ENCODE measurements at places on chromosomes 5 and 9.

- DNase-seq, result no peak
These were observed 38.2 kb upstream of the ZNF354A start for GRCh38 chr5:178768371-178769260.

GRCh38 chr5:166058660-166059059, 2232.8 kb upstream of the WWC1 start:
- no peak for DNase-seq

- DNase-seq, result no peak
These were observed 310.4 kb downstream of the ACTL7B start for GRCh38 chr9:108545436-108545835.

DNA sequence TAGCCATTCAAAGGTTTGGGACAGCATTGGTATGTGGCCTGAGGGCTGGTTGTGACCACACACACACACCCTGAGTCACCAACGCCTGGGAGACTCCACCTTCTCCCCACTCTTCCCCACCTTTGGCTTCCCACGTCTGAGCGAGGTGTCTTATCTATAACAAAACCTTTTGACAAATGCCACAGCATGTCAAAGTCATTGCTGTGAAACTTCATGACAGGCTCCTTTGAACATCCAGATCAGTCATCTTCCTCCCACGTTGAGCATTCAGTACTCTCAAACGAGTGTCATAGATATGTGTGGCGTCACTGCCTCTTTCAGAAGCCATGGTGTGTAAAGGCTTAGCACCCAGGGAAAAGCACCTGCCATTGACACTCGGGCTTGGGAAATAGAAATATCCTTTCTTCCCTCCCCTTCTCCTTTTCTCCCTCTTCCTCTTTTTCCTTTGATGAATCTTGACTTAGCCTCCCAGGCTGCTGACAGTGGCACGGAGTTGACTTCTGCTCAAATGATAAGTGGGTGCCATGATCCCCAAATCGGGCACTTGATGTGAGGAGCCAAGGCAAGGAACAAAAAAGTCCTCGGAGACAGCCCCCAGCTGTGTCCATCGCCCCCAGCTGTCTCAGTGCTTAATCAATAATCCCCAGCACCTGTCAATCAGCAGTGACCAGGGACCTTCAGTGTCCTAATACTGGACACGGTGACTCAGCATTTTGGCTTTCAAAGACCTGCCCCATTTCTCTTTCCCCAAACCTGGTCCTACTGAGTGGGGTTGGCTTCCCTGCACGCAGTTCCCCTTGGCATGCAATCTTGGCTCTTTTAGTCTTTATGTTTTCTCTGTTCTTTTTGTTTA, 114.8 kb downstream of the FGF18 start:
- DNase-seq, result no peak

- peak; percentile 46 for DNase-seq
These were observed 2.4 kb downstream of the ELL2 start for GRCh38 chr5:95959051-95959887.

DNA sequence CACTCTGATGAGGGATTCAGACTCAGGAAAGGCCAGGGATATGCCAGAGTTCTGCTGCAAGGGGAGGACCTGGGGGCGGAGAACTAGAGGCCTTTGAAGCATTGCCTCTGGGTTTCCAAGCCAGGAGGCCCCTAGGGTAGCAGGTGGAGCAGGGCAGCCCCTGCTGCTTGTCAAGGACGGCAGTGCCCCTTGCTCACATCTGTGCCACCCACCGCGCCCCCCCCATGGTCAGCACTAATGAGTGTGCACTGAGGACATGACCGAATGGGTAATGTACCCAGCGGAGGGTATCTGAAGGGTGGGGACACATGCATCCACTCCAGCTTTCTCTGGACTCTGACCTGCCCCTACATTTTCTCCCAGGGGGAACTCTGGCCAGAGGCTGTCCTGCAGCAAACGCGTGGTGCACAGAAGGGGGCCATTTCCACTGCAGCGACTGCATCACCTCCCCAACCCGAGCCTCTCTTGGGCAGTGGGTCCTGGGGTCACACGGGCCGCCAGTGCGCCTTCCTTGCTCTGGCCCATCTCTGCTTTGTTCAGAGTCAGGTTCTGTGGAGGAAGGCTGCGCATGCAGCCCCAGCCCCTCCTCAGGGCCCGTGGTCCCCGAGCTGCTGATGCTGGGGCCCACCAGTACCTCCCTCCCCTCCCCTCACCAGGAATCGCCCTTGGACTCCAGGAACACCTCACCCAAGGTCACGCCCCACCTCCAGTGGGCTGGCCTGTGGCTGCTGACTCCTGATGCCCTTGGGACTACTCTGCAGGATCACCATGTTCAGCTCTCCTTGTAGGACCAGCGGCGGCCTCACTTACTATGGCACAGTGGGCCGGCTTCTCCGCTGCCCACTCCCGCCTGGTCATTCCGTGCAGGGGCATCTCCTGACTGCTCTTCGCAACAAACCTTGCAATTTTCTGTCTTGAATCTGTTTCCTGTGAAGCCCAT, 31.2 kb downstream of the STC2 start:
- peak; percentile 45 for DNase-seq

GRCh38 chr5:78533356-78533755, 115.2 kb downstream of the LHFPL2 start:
- no peak for DNase-seq

DNA sequence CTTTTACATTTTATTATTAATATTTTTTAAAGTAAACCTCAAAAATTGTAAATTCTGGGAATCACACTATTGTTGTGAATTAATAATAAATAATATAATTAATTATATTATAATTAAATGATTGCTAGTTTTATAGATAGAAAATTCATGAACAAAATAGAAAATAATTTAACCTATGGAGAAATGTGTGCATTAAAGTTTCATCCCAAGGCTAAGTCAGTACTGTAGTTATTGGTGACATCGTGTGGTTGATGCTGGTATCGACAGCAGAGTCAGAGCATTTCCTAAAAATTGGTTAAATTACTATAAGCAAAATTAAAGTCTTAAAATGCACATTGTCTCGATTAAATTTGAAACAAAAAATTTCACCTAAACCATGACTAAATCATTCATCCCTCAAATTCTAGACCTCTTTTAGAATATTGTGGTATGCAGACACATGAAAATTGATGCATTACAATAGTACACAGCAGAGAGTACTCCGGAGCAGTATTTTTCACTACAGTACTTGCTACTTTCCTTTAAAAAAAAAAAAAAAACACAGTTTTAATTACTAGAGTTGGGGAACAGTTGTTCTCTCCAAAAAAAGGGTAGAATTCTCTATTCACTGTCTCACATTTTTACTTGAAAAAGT, 73.9 kb downstream of the RORB start:
- no peak for DNase-seq

- no peak for DNase-seq
These were observed 510.6 kb upstream of the ITGA1 start for GRCh38 chr5:52277101-52277500.

GRCh38 chr5:177234841-177235240, 68.7 kb downstream of the RAB24 start:
- DNase-seq, result no peak

GRCh38 chr9:130451509-130452388, 7.0 kb downstream of the ASS1 start:
- DNase-seq, result peak; percentile 74

DNA sequence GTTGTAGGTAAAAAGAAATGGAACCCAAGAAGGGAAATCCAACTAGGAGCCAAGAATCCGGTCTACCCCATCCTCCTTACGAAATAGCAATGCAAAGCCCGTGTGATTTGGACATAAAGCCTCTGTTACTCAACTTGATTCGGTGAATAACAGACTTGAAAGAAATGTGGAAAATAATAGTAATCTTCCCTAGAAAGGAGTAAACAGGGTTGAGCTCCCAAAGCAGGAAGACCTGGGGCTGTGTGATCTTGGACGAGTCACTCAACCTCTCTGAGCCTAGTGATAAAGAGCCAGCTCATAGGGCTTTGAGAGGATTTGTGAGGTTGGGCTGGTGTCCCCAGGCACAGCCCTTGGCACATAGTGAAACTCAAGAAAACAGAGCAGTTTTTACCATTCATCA, 42.7 kb upstream of the IL17B start:
- DNase-seq, result no peak

GRCh38 chr9:137227054-137227852, at the start of gene RNF224:
Gene RNF224, plus strand, starts transcription at chr9:137227502. Its CDS starts 834 bp downstream, at chr9:137228336.
- DNase-seq, result peak; percentile 90

DNA sequence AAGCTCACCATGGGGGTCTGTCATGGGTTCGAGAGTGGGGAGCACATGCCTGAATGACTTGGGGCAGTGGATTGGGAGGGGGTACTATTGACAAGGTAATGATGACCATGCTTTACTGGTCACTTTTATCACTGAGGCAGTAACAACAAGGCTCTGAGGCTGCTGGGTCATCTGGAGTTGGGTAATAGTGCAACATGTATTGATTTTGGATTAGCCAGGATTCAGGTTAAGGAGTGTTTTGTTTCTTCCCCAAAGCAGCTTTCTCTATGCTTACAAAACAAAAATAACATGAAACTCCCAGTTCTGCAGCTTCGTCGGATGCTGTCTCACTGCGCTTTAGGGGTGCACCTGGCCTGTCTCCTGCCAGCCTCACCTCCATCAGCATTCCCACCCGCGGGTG, 155.3 kb downstream of the GADD45G start:
- DNase-seq, result no peak

DNA sequence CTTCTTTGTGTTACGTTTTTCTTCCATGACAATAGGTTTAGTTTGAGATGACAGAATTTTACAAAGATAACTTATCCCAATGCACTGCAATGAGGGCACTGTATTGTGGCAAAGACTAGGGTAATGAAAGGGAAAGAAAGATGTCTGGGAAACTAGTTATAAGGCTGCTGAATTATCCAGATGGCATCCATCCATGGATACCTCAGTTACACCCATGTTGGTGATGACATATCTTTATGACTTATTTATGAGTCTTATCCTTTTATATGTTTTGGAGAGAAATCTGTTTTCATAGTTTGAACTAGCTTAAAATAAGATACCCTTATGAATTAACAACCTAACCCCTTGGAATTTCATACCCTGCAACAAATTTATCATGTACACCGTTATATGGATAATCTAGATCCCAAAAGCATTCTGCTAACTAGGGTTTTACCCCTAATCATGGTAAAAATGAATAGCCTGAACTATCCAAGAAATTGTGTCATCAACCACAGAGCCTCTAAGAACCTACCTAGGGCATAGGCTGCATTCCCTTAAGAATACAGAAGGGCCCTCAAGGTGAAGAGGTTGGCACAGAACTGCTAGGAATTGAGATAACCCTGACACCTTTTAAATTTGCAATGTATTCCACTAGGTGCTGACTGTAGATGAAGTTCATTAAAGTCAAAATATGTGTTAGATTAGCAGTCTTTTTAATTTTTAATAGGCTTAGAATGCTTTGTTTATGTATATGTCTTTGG, 49.5 kb upstream of the RORB start:
- no peak for DNase-seq

- no peak for DNase-seq
These were observed 186.8 kb downstream of the ACTL7B start for GRCh38 chr9:108668938-108669335.

DNA sequence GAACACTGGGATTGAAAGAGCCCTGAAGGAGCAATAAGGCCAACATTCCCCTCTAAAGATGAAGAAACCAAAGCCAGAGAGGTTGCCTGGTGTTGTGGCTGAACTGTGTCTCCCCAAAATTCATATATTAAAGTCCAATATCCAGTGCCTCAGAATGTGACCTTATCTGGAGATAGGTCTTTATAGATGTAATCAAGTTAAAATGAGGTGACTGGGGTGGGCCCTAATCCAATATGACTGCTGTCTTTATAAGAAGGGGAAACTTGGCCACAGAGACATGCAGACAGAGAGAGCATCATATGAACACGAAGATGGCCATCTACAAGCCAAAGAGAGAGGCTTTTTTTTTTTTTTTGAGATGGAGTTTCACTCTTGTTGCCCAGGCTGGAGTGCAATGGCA, 66.9 kb upstream of the PLPP1 start:
- DNase-seq, result no peak

- peak; percentile 28 for DNase-seq
These were observed 8.4 kb downstream of the SARDH start for GRCh38 chr9:133729617-133730281.

- DNase-seq, result no peak
These were observed 17.6 kb upstream of the VDAC1 start for GRCh38 chr5:134022333-134022732.

GRCh38 chr5:108361771-108362170, 20.1 kb downstream of the FBXL17 start:
- DNase-seq, result no peak

DNA sequence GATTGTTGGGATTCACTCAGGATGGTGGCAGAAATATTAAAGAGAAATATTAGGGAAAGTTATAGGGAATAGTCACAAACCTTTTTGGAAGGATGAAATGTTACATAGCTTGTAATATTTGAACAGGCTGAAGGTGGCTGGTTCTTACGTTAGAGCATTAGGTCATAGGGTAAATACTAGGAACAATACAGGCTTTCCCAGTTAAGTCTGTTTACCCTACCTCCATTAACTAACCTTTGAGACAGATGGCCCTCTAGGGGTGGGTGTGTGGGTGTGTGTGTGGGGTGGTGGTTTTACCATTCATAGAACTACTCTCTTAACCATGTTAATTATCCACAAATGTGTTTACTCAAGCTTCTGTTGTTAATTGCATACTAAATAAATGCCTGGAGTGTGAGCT, 94.3 kb upstream of the STK32A start:
- no peak for DNase-seq

DNA sequence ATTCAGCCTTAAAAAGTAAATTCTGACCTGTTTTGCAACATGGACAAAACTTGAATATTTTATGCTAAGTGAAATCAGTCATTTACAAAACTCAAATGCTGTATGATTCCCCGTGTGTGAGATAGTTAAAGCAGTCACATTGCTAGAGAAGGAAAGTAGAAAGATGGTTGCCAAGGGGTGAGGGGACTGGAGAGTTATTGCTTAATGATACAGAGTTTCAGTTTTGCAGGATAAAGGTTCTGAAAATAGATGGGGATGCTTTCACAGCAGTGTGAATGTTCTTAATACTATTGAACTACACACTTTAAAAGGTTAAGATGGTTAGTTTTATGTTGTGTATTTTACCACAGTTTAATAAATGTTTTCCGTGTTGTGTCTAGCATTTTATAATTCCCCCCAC, 51.2 kb downstream of the SGCD start:
- no peak for DNase-seq

DNA sequence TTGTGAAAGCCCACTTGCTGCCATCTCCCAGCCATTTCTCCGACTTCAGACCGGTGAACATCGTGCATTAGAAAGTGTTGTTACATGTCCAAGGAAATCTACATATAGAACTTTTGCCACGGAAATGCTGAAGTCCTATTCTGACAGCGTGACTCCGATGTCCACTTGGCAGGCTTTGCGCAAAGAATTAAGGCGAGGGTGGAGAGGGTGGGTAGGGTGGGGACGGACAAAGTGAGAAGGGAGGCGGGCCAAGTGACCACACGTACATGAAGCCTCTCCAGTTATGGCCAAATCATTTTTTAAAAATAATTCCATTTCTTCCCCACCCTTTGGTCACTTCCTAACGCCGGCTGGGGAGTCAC, 460 bp upstream of the ACO1 start:
- DNase-seq, result no peak

All from H9 (cell line).